PC-9 (cell line): ENCODE measurements at places on chromosomes 7 and 10. TPM values are rescaled to one million over a fixed set of nuclear protein-coding genes. Genes with fewer than 3 reads are reported as not detected.

- DNase-seq, result no peak
These were observed 90.7 kb upstream of the CAPZA2 start for GRCh38 chr7:116771640-116772039.

- no peak for DNase-seq
These were observed 134.0 kb upstream of the NPS start for GRCh38 chr10:127415116-127415515.

The FRMPD2 gene
- total RNA-seq, result 1.6 and 2.4 TPM in 2 replicates

The GNAT3 gene
- total RNA-seq, result not detected in 2 replicates

The AKR1D1 gene
- total RNA-seq, result not detected in 2 replicates
